Stimulated activated CD4-positive, alpha-beta T cell treated with anti-CD3 and anti-CD28 coated beads, Interleukin-12 subunit alpha, Interleukin-12 subunit beta, amount 100 ng/mL, for 24 hours (primary cell): ENCODE measurements at places on chromosomes 11 and 22.

DNA sequence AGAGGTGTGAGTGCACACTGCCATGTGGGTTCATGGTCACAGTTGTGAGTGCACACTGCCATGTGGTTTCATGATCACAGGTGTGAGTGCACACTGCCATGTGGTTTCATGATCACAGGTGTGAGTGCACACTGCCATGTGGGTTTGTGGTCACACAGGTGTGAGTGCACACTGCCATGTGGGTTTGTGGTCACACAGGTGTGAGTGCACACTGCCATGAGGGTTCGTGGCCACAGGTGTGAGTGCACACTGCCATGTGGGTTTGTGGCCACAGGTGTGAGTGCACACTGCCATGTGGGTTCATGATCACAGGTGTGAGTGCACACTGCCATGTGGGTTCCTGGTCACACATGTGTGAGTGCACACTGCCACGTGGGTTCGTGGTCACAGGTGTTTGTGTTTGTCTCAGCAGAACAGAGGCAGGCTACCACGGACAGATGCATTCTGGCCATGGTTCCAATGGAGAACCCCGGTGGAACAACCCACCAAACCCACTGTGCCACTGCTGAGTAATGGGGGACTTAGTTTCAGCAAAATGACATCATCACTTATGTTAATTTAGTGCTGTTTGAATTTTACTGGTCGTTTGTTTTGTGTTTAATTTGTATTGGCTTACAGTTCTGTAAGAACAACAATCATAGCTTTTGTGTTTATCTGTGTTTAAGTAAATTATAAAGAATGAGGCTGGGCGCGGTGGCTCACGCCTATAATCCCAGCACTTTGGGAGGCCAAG is 57.2 kb downstream of the RPS6KA4 start:
- no peak for DNase-seq

DNA sequence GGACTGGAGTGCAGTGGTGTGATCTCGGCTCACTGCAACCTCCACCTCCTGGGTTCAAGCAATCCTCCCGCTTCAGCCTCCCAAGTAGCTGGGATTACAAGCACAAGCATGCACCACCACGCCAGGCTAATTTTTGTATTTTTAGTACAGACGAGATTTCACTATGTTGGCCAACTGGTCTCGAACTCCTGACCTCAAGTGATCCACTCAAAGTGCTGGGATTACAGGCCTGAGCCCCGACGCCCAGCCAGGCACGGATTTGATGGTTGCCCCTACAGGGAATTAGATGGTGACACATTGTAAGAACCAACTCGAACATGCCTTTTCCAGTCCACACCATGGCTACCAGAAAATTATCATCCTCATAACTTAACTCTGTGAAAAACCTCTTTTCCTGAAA is 26.8 kb upstream of the RTL6 start:
- DNase-seq = no peak

DNA sequence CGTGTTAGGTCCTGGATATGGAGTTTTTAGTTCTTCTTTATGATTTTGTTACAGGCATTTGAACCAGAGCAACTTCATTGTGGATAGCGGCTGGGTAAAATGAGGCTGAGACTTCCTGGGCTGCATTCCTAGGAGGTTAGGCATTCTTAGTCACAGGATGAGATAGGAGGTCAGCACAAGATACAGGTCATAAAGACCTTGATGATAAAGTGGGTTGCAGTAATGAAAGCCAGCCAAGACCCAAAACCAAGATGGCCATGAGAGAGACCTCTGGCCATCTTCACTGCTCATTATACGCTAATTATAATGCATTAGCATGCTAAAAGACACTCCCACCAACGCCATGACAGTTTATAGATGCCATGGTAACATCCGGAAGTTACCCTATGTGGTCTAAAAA is 23.4 kb upstream of the CLMP start:
- DNase-seq = no peak

GRCh38 chr11:66546368-66546965 is at the start of gene ACTN3:
TSS of gene ACTN3 (plus strand) at chr11:66546903. CDS start at chr11:66546938, 35 bp downstream.
- no peak for DNase-seq

DNA sequence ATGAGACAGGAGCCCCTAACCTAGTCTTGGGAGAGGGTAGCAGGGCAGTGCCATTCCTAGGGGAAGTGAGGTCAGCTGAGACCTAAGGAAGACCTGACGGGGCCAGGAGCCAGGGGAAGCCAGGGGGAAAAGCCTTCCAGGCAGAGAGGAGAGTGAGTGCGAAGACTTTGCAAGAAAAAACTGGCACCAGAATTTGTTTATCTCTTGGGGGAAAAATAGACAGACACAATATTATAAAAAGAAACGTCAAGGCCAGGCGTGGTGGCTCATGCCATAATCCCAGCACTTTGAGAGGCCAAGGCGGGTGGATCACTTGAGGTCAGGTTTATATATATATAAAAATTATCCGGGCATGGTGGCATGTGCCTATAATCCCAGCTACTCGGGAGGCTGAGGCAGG is 26.9 kb upstream of the TESMIN start:
- no peak for DNase-seq
